A549 treated with ZK216348 at 1 μM for 4 hours (cell line): ENCODE measurements at places on chromosomes 5 and 9. TPM values are rescaled to one million over a fixed set of nuclear protein-coding genes. Genes with fewer than 3 reads are reported as not detected.

CCDC112 gene
- total RNA-seq, result 5.8 to 16.6 TPM (median 8.5 TPM) in 5 replicates

RHOBTB3 gene
- total RNA-seq, result 5.3 to 10.5 TPM (median 8.4 TPM) in 5 replicates

SOHLH1 gene
- not detected in 5 replicates for total RNA-seq

PCDHB7 gene
- total RNA-seq, result 0.06 TPM in 1 of 5 replicates, not detected in the others

NPDC1 gene
- 26.4 to 93.7 TPM (median 81.5 TPM) in 5 replicates for total RNA-seq

TMEM252 gene
- total RNA-seq, result not detected in 5 replicates

C9orf57 gene
- total RNA-seq, result not detected in 5 replicates

RIGI gene
- total RNA-seq, result 2.8 to 4.7 TPM (median 3.5 TPM) in 5 replicates

ADGRD2 gene
- total RNA-seq, result not detected in 5 replicates

C8G gene
- 0.56 to 2.0 TPM (median 1.1 TPM) in 4 of 5 replicates, not detected in the other for total RNA-seq

GABBR2 gene
- 0.12 to 0.34 TPM (median 0.31 TPM) in 5 replicates for total RNA-seq

GPR151 gene
- not detected in 5 replicates for total RNA-seq

PCDHGC5 gene
- not detected in 5 replicates for total RNA-seq

SLC46A2 gene
- total RNA-seq, result not detected in 5 replicates

C1QTNF3 gene
- total RNA-seq, result 0.09 to 0.33 TPM (median 0.13 TPM) in 4 of 5 replicates, not detected in the other

OR13D1 gene
- not detected in 5 replicates for total RNA-seq

POU5F2 gene
- total RNA-seq, result 0.04 TPM in 1 of 5 replicates, not detected in the others

FBP1 gene
- 0.11 to 0.15 TPM (median 0.13 TPM) in 3 of 5 replicates, not detected in the others for total RNA-seq
